ENCODE measurements at places on chromosomes 12 and 14. TPM values are rescaled to one million over a fixed set of nuclear protein-coding genes. Genes with fewer than 3 reads are reported as not detected.
A peak's percentile ranks its signal among the peaks of the same experiment; 100 is the strongest.

OTOGL gene
- 2.7 TPM for total RNA-seq

MFAP5 gene
- total RNA-seq: not detected

FBXO33 gene
- total RNA-seq: 11.7 TPM

CCDC177 gene
- 4.0 TPM for total RNA-seq

KRT2 gene
- total RNA-seq: not detected

GRIN2B gene
- total RNA-seq: 5.5 TPM

RXYLT1 gene
- total RNA-seq: 4.3 TPM

MMP19 gene
- 1.1 TPM for total RNA-seq

RHEBL1 gene
- total RNA-seq: 2.1 TPM

KIAA0586 gene
- 14.2 TPM for total RNA-seq

DDN gene
- total RNA-seq: 0.33 TPM

LUM gene
- not detected for total RNA-seq

ALDH1L2 gene
- total RNA-seq: 0.54 TPM

- DNase-seq: no peak
Measured at GRCh38 chr12:56884421-56884820, 49.8 kb downstream of the SDR9C7 start.

- peak; percentile 71 for DNase-seq
Measured at GRCh38 chr12:111411185-111411764, 5.6 kb downstream of the SH2B3 start.

GRCh38 chr14:57732463-57733285, 133.2 kb downstream of the SLC35F4 start:
- DNase-seq: no peak

DNA sequence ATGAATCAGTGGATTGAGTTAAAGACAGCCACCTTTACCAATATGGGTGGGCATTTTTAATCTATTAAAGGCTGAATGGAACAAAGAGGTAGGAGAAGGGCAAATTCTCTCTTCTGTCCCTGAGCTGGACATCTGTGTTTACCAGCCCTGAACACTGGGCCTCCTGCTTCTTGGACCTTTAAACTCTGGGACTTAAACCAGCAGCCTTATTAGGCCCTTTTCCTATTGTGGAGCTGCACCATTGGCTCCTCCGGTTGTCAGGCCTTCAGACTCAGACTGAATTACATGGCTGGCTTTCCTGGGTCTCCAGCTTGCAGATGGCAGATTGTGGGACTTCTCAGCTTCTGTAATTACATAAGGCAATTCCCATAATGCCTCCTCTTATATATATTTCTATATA, 6.4 kb downstream of the SERPINA6 start:
- DNase-seq: no peak

- DNase-seq: no peak
Measured at GRCh38 chr14:88552876-88553275, 1.9 kb downstream of the PTPN21 start.

- DNase-seq: no peak
Measured at GRCh38 chr14:52355016-52355431, 40.9 kb downstream of the PTGER2 start.

DNA sequence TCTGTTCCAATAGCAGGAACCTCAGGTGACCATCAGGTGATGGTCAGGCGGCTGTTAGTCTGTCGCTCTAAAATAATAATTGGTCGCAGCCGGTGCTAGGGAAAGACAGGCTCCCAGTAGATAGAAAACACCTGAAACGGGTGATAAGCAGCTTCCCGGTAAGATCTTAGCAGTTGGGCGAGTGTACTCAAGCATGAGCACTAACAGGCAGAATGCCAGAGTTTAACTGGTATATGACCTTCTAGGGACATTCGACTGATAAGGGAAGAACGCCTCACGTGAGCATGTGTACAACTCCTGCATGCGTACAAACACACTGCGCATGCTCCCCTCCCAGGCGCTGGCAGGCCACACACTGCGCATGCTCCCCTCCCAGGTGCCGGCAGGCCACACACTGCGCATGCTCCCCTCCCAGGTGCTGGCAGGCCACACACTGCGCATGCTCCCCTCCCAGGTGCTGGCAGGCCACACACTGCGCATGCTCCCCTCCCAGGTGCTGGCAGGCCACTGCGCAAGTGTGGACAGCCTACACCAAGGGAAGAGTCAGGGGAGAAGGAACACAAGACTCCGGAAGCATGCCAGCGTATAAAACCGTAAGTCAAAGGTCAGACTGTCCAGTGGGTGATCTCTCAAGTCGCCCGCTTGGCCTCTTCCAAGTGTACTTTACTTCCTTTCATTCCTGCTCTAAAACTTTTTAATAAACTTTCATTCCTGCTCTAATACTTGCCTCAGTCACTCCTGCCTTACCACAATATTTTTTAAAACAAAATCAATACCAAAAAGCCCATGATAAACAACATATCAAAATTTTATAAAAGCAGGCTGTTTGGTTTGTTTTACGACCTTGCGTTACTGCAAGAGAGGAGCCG, 24.5 kb downstream of the GPRC5D start:
- DNase-seq: no peak

DNA sequence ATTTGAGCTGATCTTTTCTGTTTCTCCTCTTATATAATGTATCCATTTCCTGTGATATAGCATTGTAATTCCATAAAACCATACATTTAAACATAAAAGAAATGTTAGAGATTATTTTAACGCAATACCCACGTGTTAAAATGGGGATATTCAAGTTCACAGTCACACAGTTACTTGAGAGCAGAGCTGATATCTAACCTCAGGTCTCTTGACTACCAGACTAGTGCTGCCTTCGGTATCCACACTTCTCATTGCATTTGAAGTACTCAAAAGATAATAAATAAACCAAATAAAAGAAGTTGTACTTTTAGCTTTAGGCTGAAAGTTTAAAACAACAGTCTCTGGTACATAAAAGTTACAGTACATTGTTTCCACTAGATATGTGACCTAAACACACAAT, 2.9 kb downstream of the CLECL1 start:
- DNase-seq: no peak

DNA sequence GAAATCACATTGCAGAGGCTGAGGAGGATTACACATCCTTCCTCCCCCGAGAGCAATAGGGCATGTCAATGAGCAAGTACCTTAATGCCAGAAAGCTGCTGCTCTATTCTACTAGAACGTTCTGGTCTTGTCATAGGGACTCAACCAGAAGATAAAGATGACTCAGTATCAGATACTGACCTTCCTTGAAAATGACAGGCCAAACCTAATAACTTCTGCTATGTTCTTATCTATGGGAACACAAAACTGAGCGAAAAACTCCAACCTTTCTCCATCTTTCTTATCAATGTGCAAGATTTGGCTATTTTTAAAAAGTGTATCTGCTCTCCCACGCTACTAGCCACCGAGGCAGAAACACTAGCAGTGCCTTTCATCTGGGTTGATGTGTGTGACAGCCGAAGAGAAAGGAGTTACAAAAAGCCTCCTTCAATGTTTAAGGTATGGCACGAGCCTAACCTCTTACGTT, 5.5 kb downstream of the CCDC92 start:
- no peak for DNase-seq

- no peak for DNase-seq
Measured at GRCh38 chr12:88994537-88994936, 357.8 kb downstream of the DUSP6 start.

GRCh38 chr14:70018713-70019211, 139.5 kb downstream of the SMOC1 start:
- no peak for DNase-seq

DNA sequence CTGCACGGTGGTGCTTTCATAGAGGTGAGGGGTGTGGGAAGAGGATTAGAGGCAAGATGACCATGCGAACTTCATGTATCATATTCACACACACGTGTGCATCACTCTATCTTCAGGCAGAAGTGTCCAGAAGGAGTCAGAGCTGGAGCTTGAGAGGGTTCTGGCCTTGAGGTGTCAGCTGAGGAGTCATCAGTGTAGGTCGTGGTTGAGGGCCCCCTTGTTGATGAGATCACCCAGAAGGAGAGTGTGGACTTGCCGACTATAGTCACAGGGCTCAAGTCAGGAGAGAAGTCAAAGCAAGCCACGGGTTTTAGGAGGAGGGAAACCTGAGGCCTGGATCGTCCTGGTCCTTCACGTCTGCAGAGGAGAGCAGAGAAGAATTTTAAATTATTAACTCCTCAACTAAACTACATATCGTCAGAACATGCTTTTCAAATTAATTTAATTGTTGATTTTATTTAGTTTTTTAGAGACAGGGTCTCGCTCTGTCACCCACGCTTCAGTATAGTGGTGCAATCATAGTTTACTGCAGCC, 25.4 kb downstream of the EML1 start:
- no peak for DNase-seq

DNA sequence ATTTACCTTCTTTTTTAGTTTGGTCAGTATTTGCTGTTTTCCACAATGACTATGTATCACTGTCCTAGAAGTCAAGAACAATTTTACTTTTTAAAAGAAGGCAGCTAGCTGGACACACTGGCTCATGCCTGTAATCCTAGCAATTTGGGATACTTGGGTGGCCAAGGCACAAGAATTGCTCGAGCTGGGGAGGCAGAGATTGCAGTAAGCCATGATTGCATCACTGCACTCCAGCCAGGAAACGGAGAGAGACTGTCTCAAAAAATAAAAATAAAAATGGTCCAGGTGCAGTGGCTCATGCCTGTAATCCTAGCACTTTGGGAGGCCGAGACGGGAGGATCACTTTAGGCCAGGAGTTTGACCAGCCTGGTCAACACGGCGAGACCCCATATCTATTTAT, 28.3 kb downstream of the MDM1 start:
- DNase-seq: no peak

DNA sequence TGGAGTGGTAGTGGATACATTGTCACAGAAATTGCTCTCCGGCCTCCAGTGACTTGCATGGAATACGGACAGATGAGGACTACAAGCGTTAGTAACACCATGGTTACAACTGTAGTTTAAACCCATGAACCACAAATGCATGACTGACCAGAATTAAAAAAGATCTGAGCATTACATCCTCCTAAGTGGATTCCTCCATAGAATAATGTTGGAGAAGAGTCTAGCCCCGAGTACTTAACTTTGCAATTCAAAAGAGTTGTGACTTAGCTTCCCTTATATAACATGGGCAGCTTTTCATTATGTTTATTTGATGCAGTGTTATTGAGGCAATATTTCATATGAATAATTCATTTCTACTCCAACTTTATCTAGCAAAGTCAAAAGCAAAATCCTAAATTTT, 457.2 kb upstream of the TMPO start:
- no peak for DNase-seq

- DNase-seq: no peak
Measured at GRCh38 chr14:90049390-90049789, 12.4 kb upstream of the KCNK13 start.

DNA sequence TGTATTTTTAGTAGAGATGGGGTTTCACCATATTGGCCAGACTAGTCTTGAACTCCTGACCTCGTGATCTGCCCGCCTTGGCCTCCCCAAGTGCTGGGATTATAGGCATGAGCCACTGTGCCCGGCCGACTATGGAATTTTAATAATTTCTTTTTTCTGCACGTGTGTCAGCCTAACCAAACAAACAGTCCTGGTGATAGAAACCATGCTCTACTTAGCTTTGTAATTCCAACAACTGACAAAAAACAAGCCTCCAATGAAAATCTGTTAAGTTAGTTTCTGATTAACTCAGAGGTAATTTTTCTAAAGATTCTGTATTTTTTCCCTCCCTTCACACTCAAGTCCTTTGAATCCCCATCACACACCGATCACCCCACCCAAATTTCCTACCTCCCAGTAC, 15.3 kb downstream of the COQ10A start:
- DNase-seq: no peak

DNA sequence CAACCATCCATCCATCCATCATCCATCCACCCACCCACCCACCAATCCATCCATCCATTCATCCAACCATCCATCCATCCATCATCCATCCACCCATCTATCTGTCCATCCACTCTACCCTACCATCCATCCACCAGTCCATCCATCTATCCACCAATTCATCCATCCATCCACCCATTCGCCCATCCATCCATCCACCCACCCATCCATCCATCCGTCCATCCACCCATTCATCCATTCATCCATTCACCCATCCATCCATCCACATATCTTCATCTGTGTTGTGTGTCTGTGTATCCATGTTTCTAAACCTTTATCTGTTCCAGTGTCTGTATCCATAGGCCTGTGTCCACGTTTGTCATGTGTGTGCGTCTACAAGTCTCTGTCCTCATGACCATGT, 9.9 kb downstream of the HNF1A start:
- no peak for DNase-seq

DNA sequence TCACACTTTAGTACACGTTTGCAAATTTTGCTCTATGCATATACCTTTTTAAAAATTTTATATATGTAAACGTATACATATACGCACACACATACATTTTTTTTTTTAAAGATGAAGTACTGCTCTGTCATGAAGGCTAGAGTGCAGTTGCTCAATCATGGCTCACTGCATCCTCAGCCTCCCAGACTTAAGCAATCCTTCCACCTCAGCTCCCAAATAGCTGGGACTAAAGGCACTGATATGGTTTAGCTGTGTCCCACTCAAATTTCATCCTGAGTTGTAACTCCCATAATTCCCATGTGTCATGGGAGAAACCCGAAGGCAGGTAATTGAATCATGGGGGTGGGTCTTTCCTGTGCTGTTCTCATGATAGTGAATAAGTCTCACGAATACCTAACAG, 220.8 kb upstream of the CAND1 start:
- DNase-seq: no peak

DNA sequence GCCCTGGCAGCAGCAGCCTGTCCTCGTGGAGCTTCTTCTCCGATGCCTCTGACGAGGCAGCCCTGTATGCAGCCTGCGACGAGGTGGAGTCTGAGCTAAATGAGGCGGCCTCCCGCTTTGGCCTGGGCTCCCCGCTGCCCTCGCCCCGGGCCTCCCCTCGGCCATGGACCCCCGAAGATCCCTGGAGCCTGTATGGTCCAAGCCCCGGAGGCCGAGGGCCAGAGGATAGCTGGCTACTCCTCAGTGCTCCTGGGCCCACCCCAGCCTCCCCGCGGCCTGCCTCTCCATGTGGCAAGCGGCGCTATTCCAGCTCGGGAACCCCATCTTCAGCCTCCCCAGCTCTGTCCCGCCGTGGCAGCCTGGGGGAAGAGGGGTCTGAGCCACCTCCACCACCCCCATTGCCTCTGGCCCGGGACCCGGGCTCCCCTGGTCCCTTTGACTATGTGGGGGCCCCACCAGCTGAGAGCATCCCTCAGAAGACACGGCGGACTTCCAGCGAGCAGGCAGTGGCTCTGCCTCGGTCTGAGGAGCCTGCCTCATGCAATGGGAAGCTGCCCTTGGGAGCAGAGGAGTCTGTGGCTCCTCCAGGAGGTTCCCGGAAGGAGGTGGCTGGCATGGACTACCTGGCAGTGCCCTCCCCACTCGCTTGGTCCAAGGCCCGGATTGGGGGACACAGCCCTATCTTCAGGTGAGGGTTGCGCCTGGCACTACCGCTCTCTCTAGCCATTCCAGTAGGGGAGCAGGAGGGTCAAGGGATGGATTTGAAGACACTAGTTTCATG, 2.1 kb downstream of the NFATC4 start:
- peak; percentile 40 for DNase-seq

- no peak for DNase-seq
Measured at GRCh38 chr12:99600388-99600787, 47.2 kb upstream of the GARIN6 start.

GRCh38 chr12:127681151-127681754, 585.7 kb upstream of the TMEM132C start:
- DNase-seq: no peak

Data from endodermal cell (in vitro differentiated cells).